ENCODE measurements at places on chromosomes 7 and 10.

GRCh38 chr10:27643301-27643700 lies 102.3 kb downstream of the MKX start:
- DNase-seq, result no peak

DNA sequence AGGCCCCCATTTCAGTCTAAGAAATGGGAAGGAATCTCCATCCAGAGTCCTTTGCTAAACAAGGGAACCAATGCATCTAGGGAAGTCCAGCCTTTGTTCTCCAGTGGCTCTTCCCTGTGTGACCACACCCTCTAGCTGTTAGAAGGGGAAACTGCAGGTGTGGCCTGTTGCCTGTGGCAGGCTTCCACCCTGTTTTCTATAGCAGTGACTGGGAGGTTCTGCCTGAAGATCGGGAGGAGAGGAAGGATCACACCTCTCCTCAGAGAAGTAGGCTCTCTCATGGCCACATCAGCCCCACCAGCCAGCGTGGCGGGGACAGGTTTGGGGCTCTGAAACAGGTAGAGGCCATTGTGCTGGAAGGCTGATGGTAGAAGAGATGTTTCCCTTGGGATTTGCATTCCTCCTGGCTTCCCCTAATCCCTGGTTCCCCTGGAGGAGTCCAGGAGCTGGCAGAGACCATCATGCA lies 47.7 kb upstream of the TRIM8 start:
- peak; percentile 63 for DNase-seq

- DNase-seq, result peak; percentile 85
Observed at GRCh38 chr10:102673819-102674511, 29.7 kb downstream of the TRIM8 start.

DNA sequence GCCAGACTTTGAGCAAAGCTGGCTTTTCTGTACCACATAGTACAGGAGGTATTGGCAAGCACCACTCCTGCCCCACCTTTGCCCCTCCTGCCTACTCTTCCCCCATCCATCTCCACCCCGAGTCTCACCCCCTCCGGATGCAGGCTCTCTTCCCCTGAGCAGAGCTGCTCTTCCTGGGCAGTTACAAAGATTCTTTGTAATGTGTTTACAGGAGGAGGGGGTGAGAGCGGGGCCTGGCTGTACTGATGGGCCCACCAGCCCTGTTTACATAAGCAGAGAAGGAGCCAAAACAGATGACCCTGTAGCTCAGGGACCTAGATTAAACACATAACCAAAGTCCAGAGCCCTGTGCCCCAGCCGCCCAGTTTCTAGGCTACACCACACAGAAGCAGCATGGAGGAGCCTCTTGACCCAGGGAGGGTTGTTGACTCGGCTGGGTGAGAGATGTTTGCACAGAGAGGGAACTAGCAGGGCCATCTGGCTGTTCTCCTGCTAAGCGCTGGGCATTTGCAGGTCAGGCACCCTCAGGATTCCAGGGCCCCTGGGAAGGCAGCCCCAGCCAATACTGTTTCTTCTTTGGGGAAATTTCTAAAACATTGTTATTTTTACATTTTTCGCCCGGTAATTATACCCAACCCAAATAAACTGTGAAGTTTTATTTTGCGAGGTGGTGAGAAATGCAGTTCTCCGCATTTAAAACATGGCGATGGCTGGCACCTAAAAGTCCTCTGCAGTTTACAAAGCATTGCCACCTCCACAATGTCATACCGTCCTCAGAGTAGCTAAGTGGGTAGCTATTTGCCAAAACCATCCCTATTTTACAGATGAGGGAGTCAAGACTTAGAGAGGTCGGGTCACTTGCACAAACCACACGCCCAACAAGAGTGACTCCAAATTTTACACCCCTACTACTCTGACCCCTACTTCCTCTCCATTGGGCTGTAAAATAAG lies 11.4 kb upstream of the ZKSCAN1 start:
- DNase-seq, result no peak

DNA sequence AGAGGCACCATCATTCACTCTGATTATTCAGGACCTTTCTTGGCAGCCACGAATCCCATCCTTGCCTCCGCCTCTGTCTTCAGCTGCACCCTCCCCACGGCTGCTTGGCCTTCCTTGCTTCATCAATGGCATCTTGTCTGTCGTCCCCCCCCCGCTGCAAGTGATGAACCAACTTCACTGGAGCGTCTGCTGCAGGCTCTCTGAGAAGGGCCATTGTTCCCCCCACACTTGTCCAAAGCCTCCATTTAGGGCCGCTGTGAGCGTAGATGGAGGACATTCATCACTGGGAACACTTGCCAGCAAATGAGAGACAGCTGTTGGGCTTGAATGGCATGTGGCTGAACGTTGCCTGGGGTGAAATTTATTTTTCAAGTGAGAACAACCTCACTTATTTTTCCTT lies 20.1 kb downstream of the AFAP1L2 start:
- DNase-seq, result peak; percentile 53

- DNase-seq, result no peak
Observed at GRCh38 chr7:100175296-100175935, 1.8 kb downstream of the GPC2 start.

DNA sequence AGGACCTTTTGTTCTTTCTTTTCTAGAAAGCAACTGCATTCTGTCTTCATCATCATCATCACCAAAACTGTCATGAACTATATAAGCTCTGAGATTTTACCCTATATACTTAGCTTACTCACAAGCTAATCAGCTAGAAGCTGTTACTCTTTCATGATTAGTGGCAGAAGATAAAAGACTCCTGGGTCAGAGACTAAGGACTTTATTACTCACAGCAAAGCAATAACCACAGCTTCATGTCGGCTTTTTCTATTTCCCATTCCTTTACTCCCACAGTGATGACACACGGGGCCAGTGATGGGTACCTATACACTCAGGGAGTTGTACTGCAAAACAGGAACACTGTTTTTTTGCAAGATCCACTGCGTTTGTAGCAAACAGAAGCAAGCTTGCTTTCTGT lies 8.4 kb upstream of the C10orf88 start:
- DNase-seq, result no peak

- no peak for DNase-seq
Observed at GRCh38 chr10:96833220-96834001, 1.3 kb downstream of the LCOR start.

DNA sequence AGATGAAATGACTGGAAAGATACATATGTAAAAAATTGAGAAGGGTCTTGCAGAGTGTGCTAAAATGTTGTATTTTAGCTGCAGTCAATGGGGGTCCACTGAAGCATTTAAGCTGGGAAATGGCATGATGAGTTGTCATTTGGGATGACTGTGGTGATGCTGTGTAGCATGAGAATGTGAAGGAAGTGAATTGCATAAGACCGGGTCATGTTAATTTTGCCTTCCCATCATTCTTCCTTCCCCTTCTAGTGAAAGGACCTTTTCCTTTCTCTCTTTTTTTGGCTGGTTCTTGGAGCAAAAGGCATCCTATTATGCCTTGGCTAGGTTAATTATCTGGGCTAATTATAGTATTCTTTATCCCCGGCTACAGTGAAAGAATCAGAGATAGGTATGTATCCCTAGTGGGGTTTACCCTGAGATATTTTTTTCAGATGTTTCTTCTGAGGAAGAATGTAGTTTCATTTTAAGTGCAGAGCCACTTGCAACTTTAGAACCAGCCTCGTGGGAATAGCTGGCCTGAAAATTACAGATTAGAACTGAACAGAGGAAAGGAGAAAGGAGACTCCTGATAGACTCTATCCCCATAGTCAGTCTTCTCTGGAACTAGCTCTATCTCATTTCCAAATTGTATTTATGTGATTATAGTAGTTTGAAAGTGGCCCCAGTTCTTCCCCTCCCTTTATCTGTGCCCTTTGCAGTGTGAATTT lies 93.6 kb downstream of the HGF start:
- DNase-seq, result no peak

DNA sequence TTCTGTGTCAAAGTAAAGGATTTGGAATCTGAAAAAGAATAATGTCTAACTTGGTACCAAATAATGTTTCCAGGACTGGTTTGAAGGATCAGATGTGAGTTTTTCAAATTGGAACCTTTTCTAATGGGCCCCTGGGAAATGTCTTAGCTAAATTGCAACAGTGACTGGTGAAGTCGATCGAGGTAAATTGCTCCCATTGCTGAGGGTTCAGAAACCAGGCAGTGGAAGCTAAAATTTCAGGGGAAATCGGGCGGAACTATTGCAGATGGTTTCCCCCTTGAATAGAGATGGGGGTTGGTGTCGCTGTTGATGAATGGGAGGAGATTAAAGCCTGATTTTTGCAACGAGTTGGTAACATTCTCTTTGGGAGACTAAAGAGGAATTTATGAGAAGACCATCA lies 112.7 kb downstream of the SND1 start:
- no peak for DNase-seq

DNA sequence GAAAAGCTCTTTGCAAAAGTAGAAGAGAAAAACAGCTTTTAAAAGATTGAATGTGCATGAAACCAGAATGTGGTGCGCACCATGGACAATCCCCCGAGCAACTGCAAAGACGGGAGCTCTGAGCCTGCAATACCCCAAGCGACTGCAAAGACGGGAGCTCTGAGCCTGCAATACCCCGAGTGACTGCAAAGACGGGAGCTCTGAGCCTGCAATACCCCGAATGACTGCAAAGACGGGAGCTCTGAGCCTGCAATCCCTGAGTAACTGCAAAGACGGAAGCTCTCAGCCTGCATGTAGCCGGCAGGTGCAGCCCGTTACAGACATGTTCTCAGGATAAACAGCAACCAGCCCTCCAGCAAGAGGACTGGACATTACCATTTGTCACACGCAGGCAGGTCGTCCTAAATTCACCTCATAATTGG lies 6.2 kb downstream of the ZNF775 start:
- DNase-seq, result no peak

GRCh38 chr7:50207686-50208255 lies 96.7 kb upstream of the IKZF1 start:
- DNase-seq, result peak; percentile 81

DNA sequence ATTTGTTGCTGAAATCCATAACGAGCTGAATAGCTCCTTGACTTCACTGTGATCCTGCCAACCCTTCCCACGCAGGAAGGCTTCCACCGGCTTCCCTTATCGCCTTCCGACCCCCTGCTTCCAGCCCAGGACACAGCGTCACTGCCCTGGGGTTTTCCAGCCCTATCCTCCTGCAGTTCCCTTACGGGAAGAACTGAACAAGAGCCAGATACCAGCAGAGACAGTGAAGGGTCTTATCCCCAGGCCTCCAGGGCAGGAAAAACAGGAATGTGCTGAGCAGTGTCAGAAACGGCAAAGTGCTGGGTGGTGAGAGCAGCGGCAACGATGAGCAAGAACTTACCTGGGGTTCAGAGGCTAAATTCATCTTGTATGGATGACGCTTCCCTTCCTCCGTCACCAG lies 22.4 kb downstream of the PDLIM1 start:
- peak; percentile 87 for DNase-seq

DNA sequence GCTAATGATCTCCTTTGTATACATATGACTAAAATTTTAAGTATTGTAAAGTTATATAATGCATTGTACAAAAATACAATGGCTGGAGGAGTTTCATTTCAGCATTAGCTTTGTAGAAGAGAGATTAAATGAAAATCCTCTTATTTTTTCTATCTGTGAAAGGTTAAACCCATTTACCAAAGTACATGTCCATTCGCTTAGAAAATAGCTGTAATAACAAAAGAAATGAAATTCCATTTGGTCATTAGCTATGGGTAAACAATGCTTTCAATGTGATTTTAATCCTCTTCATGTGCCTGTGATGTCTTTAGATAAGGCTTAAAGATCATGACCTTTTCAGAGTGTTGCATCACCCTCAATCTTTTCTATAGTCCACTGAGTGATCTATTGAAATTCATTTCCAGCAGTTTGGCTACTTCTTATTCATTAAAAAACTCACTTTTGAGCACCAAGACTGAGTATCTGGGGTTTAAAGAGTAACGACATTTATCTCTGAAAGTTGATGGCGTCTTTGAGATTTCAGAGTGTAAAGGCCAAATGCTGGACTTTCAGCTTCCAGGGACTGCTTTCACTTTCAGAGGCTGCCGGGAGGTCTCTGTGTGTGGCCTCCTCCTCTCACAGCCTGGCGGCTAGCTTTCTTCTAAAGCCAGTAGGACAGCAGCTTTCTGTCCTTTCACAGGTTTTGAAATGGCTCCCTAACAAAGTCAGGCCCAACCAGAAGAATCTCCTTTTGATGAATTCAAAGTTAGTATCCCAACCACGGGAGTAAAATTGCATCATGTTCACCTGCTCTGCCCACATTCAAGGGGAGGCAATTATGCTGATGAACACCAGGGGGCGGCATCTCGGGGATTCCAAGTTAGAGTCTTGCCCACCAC lies 701.4 kb upstream of the COBL start:
- DNase-seq, result peak; percentile 35

DNA sequence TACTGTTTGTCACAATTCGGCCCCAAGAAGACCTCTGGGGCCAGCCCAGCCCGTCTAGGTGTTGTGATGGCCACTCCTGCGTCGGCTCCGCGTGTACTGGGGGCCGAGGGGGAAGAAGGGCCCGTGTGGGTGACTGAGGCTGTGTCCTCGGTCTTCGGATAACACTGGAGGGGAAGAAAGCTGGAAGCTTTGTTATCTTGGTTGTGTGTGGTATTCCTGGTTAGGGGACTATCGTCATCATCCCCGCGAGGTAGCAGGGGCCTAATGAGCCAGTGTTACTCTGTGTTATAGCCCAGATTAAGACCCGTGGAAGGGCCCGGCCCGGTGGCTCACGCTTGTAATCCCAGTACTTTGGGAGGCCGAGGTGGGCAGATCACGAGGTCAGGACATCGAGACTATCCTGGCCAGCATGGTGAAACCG lies 854 bp downstream of the MTG1 start:
- DNase-seq, result no peak

DNA sequence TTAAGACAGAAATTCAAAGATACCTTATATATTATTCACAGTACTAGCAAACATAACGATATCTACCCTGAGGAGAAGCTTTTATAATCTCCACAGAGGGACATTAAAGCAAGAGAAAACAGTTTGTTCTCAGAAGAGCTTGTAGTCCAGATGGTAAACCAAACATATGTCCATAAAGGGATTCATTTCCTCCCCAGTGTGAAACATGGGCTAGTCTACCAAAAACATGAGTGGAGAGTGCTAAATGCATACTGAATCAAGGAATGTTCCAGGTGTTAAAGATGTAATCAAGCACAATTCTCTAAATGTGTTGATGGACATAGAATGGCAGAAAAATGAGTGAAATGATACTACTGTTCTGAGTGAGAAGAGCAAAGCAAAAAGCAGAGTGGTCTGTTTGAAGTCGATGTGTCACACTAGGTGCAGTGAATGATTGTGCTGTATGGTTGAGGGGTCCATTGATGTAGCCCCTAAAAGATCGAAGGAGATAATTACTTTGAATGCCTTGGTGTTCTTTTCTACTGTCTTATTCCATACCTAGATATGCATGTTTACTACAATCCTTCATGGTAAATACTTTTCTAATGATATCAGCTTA lies 25.3 kb downstream of the BCAP29 start:
- no peak for DNase-seq

DNA sequence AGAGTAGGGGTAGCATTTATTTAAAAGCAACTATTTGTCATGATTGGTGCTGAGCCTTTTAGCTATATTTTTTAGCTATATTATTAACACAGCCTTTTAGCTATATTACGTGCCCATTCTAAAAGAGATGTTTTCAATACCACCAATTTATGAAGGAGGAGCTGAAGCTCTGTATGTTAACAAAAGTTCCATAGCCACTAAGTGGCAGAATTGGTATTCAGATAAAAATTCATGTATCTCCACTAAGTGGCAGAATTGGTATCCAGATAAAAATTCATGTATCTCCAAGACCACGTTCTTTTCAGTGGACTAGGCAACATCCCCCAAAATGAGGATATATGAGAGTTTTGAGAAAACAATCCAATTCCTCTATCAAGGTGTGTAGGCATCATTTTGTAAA lies 268.6 kb downstream of the HGF start:
- DNase-seq, result no peak
